ENCODE measurements at places on chromosomes 11 and 22.
A peak's percentile ranks its signal among the peaks of the same experiment; 100 is the strongest.

- DNase-seq, result no peak
These were observed 11.3 kb downstream of the EED start for GRCh38 chr11:86255896-86256295.

- DNase-seq, result no peak
These were observed 109.3 kb upstream of the SNX19 start for GRCh38 chr11:131025421-131026125.

DNA sequence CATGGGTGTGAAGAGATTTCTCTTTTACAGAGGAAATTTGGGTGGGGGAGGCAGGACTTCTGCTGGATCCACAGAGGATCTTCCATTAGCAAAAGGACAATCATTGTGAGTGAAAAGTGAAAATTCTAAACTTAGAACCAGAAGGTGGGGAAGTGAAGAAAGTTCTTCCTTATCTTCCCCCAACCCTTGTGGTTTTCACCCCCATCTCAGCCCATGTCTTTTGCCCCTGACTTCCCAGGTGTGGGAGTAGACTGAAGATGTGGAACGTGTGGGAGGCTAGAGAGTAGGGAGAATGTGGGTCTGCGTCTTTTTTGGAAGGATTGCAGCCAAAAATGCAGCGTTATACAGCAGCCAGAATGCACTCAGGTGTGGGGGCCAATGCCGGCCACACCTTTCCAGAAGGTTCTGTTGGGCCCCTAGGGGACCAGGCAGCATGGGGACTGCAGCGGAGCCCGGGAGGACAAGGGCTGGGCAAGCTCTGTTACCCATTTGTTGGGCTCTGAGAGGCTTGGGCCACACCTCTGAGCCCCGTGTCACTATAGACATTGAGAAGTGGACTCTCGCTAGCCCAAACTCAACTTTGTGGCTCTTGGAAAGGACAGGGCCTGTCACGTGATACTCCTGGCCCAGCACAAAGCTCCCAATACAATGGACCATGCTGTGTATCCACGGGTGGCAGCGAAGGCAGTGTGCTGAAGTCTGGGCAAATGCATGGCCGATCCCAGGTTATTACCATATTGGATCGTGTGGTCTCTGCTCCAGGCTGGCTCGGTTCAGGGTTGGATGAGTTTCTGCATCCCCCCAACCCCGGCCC lies 32.8 kb upstream of the LINC01488 start:
- no peak for DNase-seq

- peak; percentile 11 for DNase-seq
These were observed 4.4 kb downstream of the TMEM258 start for GRCh38 chr11:61787928-61788491.
